ENCODE measurements at places on chromosomes 2 and 18.
A peak's percentile ranks its signal among the peaks of the same experiment; 100 is the strongest.

- DNase-seq: no peak
Measured at GRCh38 chr2:39996653-39997080, 217.6 kb upstream of the THUMPD2 start.

GRCh38 chr2:173278794-173279526 is 75.7 kb upstream of the CDCA7 start:
- peak; percentile 10 for DNase-seq

GRCh38 chr2:223586261-223586660 is 15.9 kb downstream of the SCG2 start:
- DNase-seq: no peak

DNA sequence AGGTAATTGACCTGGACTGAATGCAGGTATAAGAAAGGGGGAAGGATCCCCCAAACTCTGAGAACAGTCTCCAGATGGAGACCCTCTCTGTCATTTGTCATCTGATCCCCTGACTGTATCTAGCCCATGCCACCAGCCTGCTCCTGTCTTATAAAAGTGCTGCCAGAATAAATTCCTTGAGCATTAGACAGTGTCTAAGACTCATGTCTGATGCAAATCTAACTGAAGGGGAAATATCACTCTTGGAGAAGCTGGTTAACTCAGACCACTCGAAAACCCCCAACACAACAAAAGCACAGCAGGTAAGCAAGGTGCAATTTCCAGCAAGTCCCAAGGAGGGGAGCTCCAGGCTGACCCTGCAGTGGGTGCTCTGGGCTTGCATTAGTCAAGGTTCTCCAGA is 40.9 kb upstream of the KDM3A start:
- no peak for DNase-seq

GRCh38 chr2:100038011-100038410 is 104.4 kb downstream of the AFF3 start:
- DNase-seq: no peak

- no peak for DNase-seq
Measured at GRCh38 chr2:109255654-109256053, 126.6 kb downstream of the SH3RF3 start.

DNA sequence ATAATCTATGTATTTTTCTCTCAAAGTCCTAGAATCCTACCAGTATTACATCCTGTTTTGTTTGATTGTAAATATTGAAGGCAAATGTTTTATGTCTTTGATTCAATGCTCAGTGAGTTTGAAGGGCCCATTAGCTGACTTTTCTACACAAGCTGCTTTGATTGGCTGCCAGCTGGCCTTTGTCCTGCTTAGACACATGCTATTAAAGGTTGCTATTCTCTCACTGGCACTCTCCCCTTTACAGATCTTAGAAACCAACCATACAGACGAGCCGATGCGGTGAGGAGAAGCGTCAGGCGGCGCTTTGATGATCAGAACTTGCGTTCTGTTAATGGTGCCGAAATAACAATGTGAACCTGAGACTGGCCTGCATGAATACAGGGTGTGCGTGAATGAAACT is 69.7 kb downstream of the PRPF40A start:
- no peak for DNase-seq

GRCh38 chr18:31791817-31792579 is 31.3 kb upstream of the SLC25A52 start:
- DNase-seq: peak; percentile 81

GRCh38 chr2:8061219-8061618 is 620.6 kb upstream of the ID2 start:
- no peak for DNase-seq

- DNase-seq: peak; percentile 68
Measured at GRCh38 chr2:48313036-48313877, 216.7 kb upstream of the STON1 start.

- no peak for DNase-seq
Measured at GRCh38 chr2:206343816-206344215, 69.4 kb downstream of the ZDBF2 start.

GRCh38 chr2:68565858-68566257 is 77.5 kb upstream of the PROKR1 start:
- no peak for DNase-seq

GRCh38 chr2:86048888-86049287 is 56.8 kb downstream of the POLR1A start:
- no peak for DNase-seq

- DNase-seq: peak; percentile 41
Measured at GRCh38 chr2:197113275-197113711, 186.8 kb upstream of the PGAP1 start.

- no peak for DNase-seq
Measured at GRCh38 chr2:237865623-237866041, 6.2 kb downstream of the RAMP1 start.

DNA sequence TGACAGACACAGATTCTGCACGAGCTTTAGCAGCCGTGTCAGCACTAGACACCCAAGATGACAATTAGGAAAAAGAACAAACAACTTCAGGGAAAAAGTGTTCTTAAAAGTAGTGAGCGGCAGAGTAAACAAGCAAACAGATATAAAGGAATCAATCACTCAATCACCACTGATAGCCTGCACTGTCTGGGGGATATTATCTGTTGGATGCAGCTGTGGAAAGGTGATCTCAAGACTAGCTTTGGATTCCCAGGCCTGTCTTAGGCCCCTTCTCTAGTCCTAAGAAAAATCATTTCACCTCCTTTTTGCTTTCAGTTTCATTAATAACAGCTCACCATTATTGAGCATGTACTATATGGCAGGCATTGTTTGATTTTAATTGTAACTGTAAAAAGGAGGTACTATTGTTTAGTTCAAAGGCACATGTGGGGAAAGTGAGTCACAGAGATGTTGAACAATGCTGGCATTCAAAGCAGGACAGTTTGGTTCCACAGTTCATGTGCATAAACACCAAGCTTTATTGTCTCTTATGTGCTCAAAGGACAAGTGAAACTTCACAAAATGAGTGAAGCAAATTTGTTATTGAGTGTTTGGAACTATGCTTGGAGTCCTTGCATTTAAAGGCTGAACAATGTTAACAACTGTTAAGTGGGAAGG is 147.3 kb upstream of the TCF4 start:
- DNase-seq: no peak

DNA sequence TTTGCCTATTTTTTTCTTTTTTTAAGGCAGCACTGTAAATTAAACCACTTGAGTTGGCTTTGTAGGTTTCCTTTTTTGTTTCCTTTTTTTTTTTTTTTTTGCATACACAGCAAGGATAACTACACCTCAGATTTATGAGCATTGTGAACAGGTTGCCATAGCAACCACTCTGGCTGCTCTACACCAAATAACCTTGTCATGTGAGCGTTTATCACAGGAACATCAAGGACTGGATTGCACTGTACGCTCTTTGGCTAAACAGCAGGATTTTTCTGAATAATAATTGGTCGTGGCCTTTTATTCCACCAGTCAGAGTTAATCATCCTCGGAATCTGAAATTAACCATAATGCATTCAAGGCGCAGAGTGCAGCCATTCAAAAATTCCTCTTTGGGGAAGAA is 199.1 kb upstream of the SLC14A2 start:
- DNase-seq: no peak

DNA sequence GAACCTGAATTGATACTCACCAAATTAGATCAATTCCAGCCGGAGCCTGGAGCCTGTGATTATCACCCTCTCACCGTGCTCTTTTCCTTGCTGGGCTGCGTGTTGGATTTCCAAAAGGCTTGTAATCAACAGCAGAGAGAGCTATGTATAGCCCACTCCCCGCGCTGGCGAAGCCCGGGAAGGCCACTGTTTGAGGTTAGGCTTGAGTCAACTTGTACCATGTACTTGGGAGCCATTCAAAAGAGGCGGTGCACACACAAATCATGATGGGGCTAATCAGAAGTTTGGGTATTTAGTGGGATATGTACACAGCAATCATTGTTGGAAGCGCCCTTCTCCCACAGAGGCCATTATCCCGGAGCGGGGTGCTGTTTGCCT is 151.6 kb downstream of the GLI2 start:
- DNase-seq: no peak

GRCh38 chr2:8571301-8571791 is 110.5 kb upstream of the ID2 start:
- no peak for DNase-seq

GRCh38 chr2:168901003-168901402 is at the start of gene G6PC2:
Gene G6PC2, plus strand, starts transcription at chr2:168901291. Its CDS starts 41 bp downstream, at chr2:168901332.
- DNase-seq: no peak

GRCh38 chr2:163187995-163188655 is 349.6 kb upstream of the KCNH7 start:
- no peak for DNase-seq

- no peak for DNase-seq
Measured at GRCh38 chr18:48472610-48473009, 63.4 kb upstream of the ZBTB7C start.

DNA sequence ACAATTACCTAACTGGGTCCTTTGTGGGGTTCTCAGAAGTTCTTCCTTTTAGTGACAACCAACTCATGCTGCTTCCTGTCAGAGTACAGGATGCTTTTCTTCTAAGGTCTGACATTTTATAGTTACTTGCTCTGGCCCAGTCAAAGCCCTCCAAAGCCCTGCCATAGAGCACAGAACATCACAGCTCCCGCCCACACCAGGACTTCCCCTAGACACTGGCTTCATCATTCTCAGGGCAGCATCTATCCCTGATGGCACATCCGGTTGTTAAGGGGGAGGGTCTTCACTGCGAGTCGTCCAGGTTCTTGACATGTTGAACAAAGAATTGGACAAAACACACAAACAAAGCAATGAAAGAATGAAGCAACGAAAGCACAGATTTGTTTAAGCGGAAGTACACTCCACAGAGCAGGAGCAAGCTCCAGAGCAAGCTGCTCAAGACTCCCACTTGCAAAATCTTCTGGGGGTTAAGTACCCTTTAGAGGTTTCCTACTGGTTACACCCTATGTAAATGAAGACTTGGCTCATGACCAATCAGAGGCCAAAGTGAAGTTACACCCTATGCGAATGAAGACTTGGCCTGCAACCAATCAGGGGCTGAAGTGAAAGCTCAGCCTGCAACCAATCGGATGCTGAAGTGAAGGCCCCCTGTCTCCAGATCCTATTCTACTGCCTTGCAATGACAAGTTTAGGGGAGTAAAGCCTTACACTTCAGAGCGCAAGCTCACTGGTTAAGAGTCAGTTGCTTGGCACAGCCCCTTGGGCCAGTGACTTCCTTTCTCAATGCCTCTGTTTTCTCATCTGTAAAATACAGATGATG is 79.0 kb downstream of the HDAC4 start:
- DNase-seq: no peak

DNA sequence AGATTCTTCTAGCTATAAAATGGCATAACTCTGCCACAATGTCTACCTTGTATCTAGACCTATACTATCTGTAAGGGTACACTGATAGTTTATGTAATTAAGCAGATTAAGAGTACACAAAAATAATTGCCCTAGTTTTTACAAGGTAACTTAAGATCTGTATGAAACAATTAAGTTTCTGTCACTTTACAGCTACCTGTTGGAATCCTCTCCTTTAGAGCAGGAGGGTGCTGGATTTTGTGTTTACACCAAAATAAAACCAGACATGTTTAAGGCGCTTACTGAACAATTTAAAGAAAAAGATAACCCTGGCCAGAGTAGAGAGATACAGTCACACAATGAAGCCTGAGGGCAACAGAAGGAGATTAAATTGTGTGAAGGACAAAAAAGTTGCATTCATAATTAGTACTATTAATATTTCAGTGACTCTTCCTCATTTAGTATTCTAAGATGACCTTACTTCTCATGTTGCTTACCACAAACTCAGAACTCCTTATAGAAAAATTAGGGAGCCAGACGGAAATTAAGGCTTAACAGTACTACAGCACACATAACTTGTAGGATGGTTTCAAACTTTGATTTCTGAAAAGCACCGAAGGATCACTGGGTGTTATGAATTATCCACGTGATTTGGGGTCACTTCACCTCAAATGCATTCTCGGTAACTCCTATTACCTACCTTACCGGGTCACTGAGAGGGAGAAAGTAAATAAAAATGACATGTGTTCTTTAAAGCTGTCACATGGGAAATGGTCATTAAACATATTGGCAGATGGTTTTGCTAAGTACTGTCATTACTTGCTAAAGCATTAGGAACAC is 1.0 kb downstream of the DARS1 start:
- DNase-seq: no peak

- no peak for DNase-seq
Measured at GRCh38 chr18:56889621-56890020, 238.5 kb downstream of the WDR7 start.

GRCh38 chr2:100875516-100876230 is 55.7 kb downstream of the NPAS2 start:
- no peak for DNase-seq

DNA sequence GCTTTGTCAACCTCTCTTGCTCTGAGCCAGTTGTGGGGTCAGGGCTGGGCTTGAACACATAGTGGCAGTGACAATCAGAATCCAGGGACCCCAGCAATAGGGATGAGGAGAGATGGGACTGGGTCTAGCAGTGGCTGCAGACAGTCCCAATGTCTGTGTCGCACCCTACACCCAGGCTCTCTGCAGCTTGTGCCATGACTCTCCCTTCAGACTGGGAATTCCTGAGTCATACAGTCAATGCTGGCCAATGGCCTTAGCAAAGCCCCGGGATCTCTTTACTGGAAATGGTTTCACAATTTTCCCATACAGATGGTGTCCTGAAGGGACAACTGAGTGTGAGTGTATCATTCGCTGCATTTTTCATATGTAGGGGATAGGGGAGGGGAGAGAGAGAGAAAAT is 74.2 kb upstream of the CELF4 start:
- no peak for DNase-seq

- no peak for DNase-seq
Measured at GRCh38 chr2:173741759-173742158, 223.4 kb downstream of the SP3 start.

- DNase-seq: no peak
Measured at GRCh38 chr2:168699844-168700417, 102.5 kb upstream of the NOSTRIN start.

DNA sequence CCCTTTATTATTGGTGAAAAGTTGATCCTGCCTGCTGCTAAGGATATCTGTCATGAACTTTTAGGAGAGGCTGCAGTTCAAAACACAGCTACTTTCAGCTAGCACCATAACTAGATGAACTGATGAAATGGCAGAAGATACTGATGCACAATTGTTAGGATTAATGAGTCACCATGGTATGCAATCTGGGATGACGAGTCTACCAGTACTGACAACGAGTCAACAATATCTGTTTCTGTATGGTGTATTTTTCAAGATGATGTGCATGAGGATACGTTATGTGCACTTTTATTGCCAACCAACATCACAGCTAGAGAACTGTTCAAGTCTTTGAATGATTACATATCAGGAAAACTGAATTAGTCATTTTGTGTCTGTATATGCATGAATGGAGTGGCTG is 68.7 kb downstream of the NETO1 start:
- DNase-seq: no peak

GRCh38 chr2:161780881-161781280 is 156.7 kb downstream of the SLC4A10 start:
- DNase-seq: peak; percentile 5

GRCh38 chr18:79952456-79952995 is 1.1 kb upstream of the SLC66A2 start:
- no peak for DNase-seq

GRCh38 chr2:209049608-209050007 is 374.2 kb upstream of the MAP2 start:
- DNase-seq: no peak

- DNase-seq: no peak
Measured at GRCh38 chr2:63346411-63346810, 241.9 kb downstream of the WDPCP start.

Measured in GM12865 (cell line).